ENCODE measurements at places on chromosomes 5 and 9.

- DNase-seq: peak; percentile 85
Observed at GRCh38 chr5:127839496-127840197, 136.5 kb downstream of the CCDC192 start.

- DNase-seq: no peak
Observed at GRCh38 chr9:130766021-130766926, 68.8 kb upstream of the ABL1 start.

DNA sequence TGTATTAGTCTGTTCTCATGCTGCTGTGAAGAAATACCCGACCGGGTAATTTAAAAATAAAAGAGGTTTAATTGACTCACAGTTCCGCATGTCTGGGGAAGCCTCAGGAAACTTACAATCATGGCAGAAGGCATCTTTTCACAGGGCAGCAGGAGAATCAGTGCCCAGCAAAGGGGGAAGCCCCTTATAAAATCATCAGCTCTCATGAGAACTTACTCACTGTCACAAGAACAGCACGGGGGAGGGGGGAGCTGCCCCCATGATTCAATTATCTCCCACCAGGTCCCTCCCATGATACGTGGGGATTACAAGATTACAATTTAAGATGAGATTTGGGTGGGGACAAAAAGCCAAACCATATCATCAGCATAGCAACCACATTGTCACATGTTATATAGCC, 102.5 kb downstream of the GPBP1 start:
- peak; percentile 61 for DNase-seq

DNA sequence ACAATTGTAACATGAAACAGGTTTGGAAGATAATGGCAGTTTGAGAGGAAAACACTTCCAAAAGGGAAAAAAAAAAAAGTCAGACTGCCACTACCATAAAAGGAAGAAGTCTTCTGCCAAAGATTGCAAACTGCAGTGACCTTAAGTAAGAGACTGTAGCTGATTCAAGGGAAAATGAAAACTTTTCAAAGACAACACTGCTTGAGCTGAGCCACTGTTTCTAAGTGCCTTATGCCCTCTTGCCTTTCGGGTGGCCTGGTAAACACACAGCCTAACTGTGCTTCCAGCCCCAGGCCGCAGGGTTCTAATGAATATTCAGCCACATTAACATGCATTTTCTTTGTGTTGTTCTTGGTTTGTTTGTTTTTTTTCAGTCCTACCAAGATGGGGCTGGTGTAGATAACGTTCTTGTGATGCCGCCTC, 354.6 kb downstream of the BNC2 start:
- DNase-seq: no peak

DNA sequence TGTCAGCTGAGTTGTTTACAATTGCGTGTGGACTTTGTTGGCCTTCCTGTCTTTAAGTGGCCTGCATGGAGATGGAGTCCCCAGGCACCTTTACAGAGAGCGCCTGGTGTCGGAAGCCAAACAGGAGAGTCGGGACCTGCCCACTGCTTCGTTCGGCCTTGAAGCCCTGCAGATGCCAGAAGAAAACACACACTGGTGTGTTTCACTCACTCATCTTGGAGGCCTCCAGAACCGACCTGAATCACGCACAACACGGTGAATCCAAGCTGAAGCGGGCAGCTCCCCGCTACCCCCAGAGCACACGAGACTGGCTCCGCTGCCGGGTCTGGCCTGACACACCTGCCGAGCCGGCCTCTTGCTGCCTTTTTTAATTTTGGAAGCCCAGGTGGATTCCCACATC, 419.4 kb upstream of the IRX4 start:
- DNase-seq: no peak

GRCh38 chr9:106417685-106418084, 445.3 kb upstream of the ZNF462 start:
- DNase-seq: no peak

DNA sequence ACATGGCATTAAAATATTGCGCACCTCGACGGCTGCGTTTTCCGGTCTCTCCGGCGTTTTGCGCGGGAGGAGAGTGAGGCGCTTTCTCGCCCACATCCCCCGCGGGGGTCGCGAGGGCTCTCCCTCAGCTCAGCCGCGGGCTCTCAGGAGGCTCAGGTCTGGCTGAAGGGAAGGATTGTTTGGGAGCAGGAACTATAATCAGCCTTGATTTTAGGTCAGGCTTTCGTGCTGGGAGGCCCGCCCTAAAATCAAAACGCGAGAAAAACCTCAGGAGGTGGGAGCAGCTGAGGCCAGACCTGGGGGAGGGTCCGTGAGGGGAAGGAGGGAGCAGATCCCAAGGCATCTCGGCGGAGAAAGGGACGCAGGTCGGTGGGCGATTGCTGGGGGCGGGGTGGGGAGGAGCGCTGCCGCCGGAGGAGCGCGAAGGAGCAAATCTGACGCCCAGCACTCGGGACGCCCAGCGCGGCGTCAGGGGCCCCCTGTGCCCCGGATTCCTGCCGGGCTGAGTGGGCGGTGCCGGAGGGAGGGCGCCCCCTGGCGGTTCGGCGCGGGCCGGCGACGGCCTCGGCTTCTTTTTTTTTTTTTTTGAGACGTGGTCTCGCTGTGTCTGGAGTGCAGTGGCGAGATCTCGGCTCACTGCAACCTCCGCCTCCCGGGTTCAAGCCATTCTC, 18.7 kb upstream of the RNF130 start:
- DNase-seq: peak; percentile 75

- DNase-seq: no peak
Observed at GRCh38 chr5:138033386-138033808, 518 bp upstream of the FAM13B start.

- DNase-seq: no peak
Observed at GRCh38 chr9:36832164-36832795, 201.8 kb downstream of the PAX5 start.

DNA sequence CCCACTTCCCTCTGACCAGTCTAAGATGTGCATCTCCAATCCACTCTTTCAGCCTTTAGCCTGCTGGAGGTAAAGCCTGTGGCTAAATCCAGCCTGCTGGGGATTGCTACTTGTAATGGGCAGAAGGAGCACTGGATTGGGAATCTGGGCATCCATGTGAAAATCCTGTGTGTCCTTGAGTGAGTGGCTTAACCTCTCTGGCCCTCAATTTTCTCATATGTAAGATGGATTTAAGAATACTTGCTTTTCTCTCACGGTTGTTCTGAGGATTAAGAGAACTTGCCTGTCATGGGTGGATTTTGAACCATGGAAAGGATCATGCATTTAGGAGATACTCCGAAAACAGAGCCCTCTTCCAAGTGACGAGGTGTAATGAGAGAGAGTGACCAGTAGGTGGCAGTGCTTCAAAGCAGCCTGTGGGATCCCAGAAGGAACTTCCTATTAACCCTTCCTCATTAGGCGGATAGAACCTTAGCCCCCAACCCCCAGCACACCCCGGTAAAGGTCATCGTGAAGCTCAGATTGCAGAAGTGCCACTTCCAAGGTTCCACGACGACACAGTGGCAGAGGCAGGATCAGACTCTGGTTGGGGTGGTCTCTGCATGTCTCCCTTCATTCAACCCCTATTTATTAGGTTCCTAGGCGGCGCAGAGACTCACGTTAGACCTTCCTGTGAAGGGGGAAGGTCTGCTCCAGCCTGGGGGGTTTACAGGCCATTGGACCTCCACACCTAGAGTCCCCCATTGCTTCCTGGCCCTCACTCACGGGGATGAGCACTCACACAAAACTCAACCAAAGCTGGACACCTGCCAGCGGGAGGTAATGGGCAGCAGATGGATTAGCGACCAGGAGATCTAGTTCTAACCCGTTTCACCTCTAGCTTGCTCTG, 68.7 kb upstream of the ZNF618 start:
- DNase-seq: peak; percentile 63

DNA sequence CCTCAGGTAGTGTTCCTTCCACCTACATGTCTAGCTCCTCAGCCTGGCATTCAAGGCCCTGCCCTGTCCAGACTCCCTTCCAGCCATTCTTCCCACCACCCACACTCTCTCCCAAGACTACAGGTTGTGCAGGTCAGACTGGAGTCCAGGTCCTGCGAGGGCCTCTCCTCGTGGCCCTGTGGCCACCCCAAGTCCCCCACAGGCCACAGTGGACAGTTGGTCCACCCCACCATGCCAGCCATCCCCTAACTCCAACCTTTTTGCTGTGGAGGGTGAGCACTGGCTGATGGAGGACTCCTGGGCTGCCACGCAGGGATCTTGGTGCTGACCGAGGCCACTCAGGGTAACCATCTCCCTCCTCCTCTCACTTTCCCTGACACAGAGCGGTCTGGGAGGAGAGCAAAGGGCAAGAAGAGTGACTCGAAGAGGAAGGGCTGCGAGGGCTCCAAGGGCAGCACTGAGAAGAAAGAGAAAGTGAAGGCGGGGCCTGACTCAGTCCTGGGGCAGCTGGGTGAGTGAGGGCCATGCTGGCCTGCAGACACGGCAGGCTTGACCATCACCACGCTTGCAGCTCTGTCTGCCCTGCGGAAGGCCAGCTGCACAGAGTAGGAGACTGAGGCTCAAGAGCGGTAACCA, 51.0 kb downstream of the JADE2 start:
- DNase-seq: peak; percentile 76

GRCh38 chr5:132407970-132408369, 38.5 kb downstream of the SLC22A5 start:
- DNase-seq: no peak

GRCh38 chr9:129185991-129186390, 7.9 kb upstream of the IER5L start:
- no peak for DNase-seq

- DNase-seq: peak; percentile 35
Observed at GRCh38 chr9:89555451-89556375, 49.1 kb upstream of the GADD45G start.

GRCh38 chr5:141876628-141877355, 1.4 kb downstream of the PCDH1 start:
- no peak for DNase-seq

Data from inflammatory macrophage treated with lipopolysaccharide for 4 hours (primary cell).